ENCODE measurements at places on chromosomes 5 and 9. TPM values are rescaled to one million over a fixed set of nuclear protein-coding genes. Genes with fewer than 3 reads are reported as not detected.

DNA sequence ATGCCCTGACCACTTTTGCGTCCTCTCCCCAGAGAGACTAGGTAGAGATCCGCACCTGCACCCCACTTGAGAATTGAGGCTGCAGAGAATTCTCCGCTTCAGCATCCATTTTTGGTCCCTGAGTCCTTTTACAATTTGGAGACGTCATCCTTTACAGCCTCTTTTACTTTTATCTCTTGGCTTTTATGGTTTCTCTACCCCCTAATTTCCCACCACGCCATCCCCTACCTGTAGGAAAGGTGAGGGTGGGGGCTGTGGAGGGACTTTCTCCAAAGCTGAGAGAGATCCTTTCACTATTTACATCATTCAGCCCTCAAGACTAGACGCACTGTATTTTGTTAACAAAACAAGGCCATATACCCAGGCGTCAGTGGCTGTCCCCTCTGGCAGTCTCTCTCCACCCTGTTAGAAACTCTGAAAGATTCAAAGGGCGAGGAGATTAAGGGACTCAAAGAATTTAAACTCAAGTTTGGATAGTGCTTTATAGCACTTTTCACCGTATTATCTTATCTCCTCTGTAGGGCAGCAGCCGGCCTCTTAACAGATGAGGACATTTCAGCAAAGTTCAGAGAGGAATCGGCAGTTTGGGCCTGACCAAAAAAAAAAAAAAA lies 1.7 kb downstream of the MSX2 start:
- no peak for DNase-seq

DNA sequence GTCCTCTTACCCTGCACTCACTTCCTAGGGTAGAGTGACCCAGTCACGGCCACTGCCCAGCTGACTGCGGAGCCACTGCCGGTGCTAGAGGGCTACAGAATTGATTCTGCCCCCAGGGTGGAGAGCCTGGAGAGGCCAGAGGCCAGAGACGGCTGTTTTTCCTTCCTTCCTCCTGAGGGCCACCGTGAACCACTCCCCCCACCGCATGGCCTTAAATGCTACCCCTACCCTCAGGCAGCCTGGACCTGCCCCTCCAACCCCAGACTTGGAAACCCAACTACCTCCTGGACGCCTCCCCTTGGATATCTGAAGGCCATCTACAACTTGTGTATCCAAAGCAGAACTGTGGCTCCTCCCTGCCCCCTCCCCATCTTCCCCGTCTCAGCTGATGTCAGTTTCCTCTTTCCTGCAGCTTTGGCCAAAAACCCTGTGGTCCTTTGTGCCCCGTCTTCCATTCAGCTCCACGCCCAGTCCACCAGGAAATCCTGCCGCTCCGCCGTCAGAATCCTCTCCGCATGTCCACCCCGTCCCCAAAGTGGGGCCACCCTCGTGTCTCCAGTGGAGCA lies 16.3 kb downstream of the SH2D3C start:
- DNase-seq = peak; percentile 74

DNA sequence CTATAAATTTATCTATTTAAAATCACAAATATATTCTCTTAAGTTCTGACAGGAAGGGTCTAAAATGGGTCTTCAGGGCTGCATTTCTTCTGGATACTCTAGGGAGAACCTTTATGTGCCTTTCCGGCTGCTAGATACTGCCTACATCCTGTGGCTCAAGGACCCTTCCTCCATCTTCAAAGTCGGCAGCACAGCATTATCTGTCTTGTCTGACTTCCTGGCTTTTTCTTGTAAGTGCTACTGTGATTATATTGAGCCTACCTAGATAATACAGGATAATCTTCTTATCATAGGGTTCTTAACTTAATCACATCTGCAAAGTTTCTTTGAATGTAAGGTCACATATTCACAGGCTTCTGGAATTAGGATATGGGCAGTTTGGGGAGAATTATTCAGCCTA lies 943.8 kb upstream of the TYRP1 start:
- DNase-seq = no peak

DNA sequence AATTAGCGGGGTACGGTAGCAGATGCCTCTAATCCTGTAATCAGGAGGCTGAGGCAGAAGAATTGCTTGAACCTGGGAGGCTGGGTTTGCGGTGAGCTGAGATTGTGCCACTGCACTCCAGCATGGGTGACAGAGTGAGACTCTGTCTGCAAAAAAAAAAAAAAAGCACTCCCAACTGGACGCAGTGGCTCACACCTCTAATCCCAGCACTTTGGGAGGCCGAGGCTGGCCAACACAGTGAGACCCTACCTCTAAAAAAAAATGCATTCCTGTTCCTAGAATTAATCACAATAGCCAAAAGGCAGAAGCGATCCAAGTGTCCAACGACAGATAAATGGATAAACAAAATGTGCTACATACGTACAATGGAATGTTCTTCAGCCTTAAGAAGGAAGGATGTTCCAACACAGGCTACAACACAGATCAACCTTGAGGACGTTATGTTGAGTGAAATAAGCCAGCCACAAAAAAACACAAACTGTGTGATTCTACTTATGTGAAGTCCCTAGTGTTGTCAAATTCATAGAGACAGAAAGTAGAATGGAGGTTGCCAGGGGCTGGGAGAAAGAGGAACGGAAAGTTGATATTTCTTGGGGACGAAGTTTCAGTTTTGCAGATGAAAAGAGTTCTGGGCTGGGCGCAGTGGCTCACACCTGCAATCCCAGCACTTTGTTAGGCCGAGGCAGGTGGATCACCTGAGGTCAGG lies 13.8 kb downstream of the FAM78A start:
- no peak for DNase-seq

DNA sequence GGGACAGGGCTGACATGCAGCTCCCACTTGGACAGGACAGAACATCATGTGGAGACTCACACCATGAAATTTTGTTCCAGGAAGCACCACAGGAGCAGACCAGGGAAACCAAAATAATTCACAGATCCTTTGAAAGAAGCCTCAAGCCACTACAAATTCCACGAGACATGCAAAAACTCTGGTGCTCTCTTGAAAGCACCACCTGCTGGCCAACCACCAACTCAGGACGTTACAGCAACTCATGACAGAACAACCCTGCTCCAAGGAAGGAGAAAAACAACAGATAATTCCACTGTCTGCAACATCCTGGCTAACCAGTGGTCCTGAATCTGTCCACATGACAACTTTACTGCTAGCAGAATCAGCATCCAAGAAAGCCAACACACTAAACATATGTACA lies 516.0 kb downstream of the SPATA31D1 start:
- no peak for DNase-seq

- no peak for DNase-seq
Measured at GRCh38 chr5:146344155-146345118, 5.8 kb downstream of the POU4F3 start.

DNA sequence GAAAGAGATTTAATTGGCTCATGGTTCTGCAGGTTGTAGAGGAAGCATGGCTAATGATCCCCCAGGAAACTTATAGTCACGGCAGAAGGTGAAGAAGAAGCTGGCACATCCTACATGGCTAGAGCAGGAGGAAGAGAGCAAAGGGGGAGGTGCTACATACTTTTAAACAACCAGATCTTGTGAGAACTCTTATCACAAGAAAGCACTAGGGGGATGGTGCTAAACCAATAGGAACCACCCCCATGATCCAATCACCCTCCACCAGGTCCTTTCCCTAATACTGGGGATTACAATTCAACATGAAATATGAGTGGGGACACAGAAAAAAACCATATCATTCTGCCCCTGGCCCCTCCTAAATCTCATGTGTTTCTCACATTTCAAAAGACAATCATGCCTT lies 147.2 kb upstream of the EPB41L4A start:
- no peak for DNase-seq

DNA sequence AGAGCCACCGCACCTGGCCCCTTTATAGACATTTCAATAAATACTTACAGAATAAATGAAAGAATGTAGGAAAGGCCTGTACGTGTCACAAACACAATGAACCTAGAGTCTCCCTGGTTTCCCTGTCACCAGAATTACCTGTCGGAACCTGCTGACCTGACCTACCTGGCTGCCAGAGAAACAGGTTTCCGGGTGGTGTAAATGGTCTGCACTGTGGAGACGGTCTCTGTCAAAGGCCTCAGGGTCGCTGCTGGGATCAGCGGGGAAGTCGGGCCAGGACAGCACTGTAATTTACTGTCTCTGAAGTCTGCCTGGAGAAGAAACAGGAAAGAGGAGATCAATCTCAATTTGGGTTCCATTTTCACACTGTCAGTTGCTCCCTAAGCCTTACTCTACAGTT lies 9.3 kb upstream of the FRRS1L start:
- no peak for DNase-seq

DNA sequence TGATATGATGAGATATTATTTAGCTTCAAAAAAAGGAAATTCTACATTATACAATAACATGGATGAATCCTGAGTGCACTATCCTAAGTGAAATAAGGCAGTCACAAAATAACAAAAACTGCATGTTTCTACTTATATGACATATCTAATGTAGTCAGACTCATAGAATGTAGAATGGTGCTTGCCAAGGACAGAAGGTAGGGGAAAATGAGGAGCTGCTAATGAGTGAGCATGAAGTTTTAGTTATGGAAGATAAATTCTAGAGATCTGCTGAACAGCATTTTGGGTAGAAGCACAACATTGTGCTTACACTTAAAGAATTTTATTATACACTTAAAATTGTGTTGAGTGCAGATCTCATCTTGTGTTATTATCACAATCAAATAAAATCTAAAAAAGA lies 812.4 kb downstream of the KCTD16 start:
- no peak for DNase-seq

DNA sequence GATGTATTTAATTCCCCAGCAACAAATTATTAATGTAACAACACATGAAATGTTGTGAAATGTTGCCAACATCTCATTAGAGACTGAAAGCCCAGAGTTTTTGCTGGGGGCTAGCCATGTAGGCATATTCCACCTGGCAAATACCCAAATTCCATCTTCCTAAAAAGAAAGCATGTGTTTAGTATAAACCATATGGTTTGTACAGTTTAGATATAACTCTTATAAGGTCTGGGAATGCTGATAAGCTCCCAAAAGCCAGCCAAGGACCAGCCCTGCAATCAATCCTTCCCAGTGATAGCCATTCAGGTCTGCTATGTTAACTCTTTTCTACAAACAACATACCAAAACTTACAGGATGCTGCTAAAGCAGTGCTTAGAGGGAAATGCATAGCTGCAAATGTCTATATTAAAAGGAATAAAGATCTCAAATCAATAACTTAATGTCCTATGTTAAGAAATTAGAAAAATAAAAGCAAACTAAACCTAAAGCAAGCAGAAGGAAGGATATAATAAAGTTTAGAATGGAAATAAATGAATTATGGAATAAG lies 158.9 kb downstream of the AUH start:
- no peak for DNase-seq

- no peak for DNase-seq
Measured at GRCh38 chr9:69617006-69617405, 55.2 kb downstream of the APBA1 start.

DNA sequence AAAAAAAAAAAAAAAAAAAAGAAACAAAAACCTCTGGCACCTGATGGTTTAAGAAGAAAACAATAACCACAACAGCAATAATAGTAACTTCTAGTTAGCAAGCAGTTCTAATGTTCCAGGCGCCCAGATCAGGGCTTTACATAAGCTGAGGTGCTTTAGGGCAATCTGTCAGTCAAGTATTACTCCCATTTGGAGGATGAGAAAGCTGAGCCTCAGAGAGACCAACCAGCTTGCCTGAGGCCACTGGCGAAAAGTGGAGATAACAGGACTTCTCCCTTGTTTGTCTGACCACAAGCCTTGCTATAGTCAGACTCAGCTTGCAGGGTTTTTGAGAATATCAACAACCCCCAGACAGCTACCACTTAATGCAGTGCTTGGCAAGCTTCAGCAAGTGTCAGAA lies 83.5 kb upstream of the BOD1 start:
- DNase-seq = no peak

DNA sequence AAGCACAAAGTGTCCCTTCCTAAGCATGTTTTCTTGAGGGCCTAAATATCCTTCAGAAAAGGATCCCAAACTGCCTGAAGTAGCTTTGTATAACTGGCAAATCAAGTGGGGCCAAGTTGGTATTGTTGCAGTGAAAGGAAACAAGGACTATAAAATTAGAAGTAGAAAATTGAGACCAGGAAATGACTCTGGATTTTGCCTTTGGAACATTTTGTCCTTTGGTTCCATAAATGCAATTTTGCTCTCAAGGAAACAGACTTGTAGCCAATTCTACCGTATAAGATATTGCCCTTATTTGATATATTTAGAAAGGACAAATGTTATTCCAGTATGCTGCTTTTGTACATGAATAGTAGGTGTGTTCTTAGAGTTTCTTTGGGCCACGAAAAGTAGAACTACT lies 34.4 kb downstream of the RABGAP1 start:
- DNase-seq = peak; percentile 81

GRCh38 chr5:36177715-36178523 lies 26.0 kb downstream of the SKP2 start:
- peak; percentile 54 for DNase-seq

- DNase-seq = peak; percentile 47
Measured at GRCh38 chr5:34609951-34610441, 46.1 kb upstream of the RAI14 start.

DNA sequence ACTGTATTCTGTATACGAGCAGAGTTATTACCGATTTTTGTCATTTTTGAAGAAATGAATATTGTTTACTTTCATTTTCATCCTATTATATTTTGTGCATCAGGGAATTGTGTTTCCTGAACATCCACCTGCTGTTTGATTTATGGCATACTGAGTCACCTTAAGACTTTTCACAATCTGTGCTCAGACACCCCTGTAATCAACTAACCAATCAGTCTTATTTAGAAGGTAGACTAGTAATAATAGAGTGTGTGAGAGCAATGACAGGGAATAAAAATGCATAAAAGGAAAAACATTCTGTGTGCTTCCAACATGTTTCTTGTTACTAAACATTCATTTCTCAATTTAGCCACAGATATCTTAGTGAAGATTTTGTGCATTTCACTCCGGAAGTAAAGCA lies 1413.6 kb upstream of the ACO1 start:
- no peak for DNase-seq

GRCh38 chr5:133273661-133274596 lies 222.1 kb downstream of the HSPA4 start:
- no peak for DNase-seq

DNA sequence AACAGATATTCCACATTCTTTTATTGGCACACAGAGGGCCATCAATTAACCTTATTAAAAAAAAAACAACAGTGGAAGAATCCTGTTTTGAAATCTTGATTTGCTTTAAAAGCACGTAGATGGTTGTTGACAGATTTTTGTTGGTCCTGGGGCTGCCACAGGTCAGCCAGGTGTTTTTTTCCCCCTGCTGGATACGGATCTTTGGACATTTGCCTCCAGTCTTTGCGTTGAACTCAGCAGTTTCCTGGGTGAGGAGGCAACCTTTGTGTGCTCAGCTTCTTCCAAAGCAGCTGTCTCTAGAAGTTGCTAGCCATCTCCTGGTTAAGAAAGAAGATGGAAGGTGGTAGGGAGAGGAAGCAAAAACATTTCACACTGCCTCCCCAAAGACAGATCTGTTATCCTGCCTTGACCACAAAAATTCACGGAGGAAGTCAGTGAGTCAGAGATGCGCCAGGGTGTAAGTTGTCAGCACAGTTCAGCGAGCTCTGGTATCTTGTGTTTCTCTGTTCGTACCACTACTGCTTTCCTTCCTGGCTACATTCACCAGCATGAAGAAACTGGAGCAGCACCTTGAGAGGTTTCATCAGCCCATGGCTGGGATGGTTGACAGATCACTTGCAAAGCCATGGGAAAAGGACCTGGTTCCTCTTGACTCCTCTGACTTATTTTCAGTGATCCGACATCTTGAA lies 207.3 kb downstream of the ARHGAP26 start:
- DNase-seq = peak; percentile 48

The SH3TC2 gene
- total RNA-seq = 4.3 TPM

The TNPO1 gene
- total RNA-seq = 298 TPM

The RHOBTB3 gene
- 37.6 TPM for total RNA-seq

The TRIM36 gene
- total RNA-seq = 0.69 TPM

The AHRR gene
- total RNA-seq = 3.1 TPM

The NUTM2G gene
- not detected for total RNA-seq

The ABCA1 gene
- 6.6 TPM for total RNA-seq
